ENCODE measurements at places on chromosomes 3 and 15.

- DNase-seq = no peak
These were observed 38.9 kb downstream of the MYL3 start for GRCh38 chr3:46824211-46824970.

DNA sequence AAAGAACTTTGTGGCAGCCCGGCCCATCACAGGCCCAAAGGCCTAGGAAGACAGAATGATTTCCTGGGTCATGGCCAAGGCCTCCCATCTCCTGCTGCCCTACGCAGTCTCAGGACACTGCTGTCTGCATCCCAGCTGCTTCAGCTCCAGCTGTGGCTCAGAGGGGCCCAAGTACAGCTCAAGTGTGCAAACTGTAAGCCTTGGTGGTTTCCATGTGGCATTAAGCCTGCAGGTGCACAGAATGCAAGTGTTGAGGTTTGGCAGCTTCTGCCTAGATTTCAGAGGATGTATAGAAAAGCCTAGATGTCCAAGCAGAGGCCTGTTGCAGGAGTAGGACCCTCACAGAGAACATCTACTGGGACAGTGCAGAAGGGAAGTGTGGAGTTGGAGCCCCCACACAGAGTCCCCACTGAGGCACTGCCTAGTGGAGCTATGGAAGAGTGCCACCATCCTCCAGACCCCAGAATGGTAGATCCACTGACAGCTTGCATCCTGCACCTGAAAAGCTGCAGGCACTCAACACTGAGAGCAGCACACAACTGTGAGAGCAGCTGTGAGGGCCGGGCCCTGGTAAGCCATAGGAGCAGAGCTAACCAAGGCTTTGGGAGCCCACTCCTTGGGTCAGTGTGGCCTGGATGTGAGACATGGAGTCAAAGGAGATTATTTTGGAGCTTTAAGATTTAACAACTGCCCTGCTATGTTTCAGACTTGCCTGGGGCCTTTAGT is 208.2 kb upstream of the CMC1 start:
- no peak for DNase-seq

- peak; percentile 56 for DNase-seq
These were observed 76.0 kb upstream of the DCBLD2 start for GRCh38 chr3:98977520-98977919.

DNA sequence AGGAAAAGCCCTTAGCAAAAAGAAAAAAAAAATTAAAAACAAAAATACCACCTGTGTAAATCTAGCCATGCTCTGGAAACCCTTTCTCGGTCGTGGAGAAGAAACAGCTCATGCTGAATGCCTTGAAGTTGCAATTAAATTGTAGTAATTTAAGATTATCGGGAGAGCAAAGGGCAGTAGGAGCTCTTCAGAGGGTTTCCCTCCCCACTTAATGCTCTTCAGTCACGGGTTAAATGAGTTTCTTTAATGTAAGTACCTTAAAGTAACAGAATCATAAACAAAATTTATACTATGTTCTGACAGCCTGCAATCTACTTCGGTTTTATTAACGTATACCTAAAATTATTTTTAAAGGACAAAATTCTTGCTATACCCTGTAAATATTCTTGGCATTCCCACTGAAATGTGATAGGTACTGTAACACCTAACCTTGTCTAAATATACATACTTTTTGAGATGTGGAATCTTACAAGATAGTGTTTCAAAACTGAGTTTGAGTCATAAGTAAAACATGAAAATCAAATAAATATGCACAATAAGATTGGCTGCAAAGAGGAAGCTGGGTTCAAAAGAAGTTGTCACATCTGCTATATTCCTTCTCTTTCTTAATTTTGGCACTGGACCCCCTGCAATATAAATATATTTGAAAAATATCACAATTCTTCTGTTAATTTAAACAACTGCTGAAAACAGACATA is 5.3 kb downstream of the FOXP1 start:
- DNase-seq = no peak

- no peak for DNase-seq
These were observed 120.7 kb upstream of the WNT7A start for GRCh38 chr3:14000556-14000955.

DNA sequence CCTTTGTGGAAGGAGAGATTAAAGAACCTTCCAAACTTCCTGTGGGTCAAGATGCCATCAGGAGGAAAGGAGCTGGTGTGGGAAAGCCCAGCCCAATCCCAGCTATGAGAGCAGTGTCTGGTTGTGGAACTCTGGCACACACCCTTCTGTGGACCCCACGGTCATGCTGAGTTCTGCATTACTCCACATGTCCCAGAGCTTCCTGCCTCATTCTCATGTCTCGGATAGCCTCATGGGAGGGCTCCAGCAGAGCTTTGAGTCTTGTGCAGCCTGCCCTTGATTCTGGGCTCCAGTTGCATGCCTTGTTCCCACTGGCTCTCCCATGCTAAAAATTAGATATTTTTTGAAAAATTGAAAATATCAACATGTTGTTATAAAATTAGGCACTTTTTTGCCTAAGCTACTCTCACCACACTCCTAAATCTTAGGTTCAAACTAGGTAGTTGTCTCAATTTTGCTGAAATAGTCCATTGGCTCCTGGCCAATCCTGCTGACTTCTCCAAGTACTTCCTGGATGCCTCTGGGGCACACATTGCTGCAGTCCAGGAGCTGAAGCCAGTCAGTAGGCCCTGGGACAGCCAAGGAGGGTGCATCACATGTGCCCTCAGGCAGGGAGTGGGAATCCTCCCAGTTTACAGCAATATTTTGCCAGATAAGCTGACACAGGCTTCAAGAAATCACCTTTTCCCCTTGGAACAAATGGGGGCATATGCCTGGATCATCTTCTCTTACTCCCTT is 144.3 kb downstream of the EEFSEC start:
- no peak for DNase-seq

- DNase-seq = no peak
These were observed 303.4 kb upstream of the ROPN1 start for GRCh38 chr3:124295362-124295761.

DNA sequence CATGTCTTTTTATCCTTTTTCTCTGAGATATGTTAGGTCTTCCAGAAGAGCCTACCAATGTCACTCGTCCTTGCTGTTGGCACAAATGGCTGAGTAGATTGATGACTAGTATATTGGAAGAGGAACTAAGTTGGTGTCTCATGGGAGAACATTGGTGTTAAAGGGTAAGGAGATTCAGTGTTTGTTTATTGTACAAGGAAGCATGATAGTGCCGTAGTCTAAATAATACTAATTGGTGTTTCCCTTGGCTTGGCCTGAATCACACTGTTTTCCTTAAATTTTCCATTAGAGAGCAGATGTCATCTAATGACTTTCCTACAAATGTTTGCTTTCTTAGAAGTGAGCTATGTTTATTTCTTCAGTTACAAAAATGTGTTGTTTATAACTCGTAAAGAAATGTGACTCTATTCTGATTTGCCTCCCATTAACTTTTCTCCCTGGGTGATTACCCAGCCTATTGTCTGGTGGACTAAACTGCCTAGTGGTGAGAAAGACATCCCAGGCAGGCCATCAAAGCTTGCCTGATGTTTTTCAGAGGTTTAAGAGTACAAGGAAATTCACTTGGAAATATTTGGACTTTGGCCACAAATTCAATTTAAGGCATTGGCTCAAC is 28.7 kb downstream of the ADAMTSL3 start:
- DNase-seq = peak; percentile 87

GRCh38 chr3:84893211-84893610 is 65.6 kb upstream of the CADM2 start:
- no peak for DNase-seq

GRCh38 chr3:136184703-136185102 is 11.4 kb downstream of the MSL2 start:
- DNase-seq = no peak

DNA sequence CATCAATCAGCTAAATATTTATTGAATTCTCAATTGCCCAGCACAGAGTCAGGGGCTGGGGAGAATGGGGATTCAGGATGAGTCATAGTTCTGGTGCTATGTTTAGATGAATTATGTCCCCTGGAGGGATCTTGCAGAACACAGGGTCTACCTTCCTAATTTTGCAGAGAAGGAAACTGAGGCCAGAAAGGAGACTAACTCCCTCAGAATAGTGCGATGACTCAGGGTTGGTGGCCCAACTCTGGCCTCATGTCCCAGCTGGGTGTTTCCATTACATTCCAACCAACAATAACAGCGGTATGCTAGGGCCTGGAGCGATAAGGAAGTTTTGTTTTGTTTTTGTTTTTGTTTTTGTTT is 270.9 kb downstream of the TLE3 start:
- peak; percentile 92 for DNase-seq

DNA sequence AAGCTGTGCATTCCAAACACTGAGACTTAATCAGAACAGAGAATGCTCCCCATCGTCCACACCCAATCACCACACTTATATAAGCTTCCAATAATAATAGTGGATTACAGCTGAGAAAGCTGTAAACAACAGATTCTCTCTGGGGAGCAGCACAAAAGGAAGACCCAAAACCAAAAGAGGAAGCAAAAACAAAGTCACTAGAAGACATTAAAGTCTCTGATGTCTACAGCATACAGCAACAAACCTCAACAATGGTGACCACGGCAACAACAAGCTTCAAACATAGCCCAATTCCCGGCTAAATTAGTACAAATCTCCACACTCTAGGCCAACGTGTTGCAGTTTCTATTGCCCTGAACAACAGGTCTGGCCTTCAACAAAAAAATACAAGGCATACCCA is 37.7 kb downstream of the ZDHHC23 start:
- no peak for DNase-seq

GRCh38 chr3:159635047-159635641 is 353.5 kb upstream of the IL12A start:
- DNase-seq = peak; percentile 76

- DNase-seq = no peak
These were observed 133.8 kb downstream of the SPATA16 start for GRCh38 chr3:173007079-173007723.

DNA sequence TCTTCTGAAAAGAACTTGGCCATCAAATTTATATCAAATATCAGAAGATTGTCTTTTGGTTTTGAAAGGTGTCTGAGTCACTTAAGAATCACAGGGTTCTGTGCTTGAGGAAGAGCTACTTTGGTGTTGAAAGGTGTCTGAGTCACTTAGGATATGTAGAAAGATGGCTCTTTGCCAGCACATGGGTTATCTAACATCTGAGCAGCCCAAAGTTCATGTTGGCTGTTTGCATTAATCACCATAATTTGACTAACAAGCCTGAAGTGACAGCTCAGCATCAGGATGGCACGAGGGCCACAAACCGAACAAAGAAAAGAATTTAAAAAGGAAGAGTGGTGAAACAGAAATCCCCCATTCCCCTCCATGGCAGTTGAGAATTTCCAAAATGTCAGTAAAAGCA is 190.5 kb upstream of the CMC1 start:
- DNase-seq = peak; percentile 11

- DNase-seq = no peak
These were observed 38.0 kb upstream of the COPB2 start for GRCh38 chr3:139427283-139428060.

GRCh38 chr3:55923626-55924025 is 436.5 kb upstream of the WNT5A start:
- DNase-seq = no peak

DNA sequence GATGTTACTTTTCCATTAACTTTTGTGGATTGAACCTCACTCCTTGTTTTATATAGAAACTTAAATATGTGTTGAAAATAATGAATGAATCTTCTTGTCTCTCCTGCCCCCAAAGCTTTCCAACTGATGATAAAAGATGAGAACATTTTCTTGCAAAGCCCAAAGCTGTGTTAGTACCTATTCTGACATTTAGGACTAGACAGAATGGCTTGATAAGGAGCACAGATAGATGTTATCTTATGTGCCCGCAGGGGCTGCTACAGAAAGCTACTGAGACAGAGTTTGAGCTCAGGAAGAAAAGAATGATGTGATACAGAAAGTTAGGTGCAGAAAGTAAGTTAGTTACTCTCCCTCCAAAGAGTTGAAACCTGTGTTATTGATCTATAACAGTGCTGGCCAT is 109.4 kb upstream of the ATP11B start:
- DNase-seq = no peak

DNA sequence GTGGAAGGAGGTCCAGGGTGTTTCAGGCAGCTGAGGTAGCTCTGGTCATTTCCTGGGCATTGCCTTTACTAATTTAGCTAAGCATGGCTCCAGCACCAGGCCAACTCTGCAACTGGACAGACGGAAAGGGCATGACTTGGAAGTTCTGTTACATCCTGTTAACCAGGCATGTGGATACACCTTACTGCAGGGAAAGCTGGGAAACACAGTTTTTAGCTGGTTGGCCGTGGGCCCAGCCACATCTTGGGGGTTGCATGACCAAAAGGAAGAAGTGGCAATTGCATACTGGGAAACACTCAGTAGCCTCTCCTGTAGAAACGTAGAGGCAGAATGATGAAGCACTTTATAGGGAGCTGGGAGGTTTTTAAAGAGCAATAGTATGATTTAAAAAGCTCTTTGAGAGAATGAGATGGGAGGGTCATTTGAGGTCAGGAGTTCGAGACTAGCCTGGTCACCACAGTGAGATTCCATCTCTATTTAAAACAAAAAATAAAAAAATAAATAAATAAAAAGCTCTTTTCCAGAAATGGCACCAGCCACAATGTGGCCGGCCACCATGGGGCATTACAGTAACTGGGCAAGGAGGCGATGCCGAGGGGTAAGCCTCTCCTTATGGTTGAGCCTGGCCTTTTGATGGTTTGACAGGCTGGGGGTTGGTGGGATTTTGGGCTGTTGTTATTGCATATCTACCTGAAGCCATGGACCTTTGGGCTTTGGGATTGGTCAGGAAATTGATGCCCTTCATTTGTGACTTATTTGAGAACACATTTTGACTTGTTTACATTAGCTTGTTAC is 28.6 kb downstream of the TRAK1 start:
- DNase-seq = no peak

GRCh38 chr3:114155370-114155821 is 23.5 kb downstream of the DRD3 start:
- DNase-seq = no peak

GRCh38 chr15:22980189-22981050 is at the start of gene CYFIP1:
Gene CYFIP1, minus strand, starts transcription at chr15:22980368. Its CDS starts 33,083 bp downstream, at chr15:22947285.
- peak; percentile 84 for DNase-seq

GRCh38 chr15:60871152-60871551 is 357.9 kb downstream of the RORA start:
- no peak for DNase-seq

DNA sequence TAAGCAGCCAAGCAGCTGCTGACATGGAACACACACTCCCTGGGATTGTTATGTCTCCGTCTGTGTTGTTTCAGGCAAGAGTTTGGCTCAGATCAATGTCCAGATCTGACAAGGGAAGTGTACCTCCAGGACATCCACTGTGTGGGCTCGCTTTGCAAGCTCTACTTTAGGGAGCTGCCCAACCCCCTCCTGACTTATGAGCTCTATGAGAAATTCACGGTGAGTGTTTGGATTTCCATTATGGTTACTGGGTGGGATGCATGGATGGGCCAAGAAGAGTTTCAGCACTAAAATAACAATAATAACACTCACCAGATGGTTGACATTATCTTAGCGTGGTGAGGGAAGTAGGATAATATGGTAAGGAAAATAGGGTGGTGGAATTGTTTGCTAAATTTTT is 74.1 kb downstream of the ARHGAP31 start:
- DNase-seq = no peak

- DNase-seq = no peak
These were observed 20.2 kb upstream of the CCDC66 start for GRCh38 chr3:56536735-56537134.

GRCh38 chr15:101568309-101568708 is 78.8 kb upstream of the PCSK6 start:
- no peak for DNase-seq

GRCh38 chr3:151638555-151639417 is 94.9 kb upstream of the AADACL2 start:
- no peak for DNase-seq

- DNase-seq = no peak
These were observed 281.0 kb downstream of the KLF13 start for GRCh38 chr15:31607656-31608055.

Measured in SJSA1 (cell line).